ENCODE measurements at places on chromosomes 12 and 14. TPM values are rescaled to one million over a fixed set of nuclear protein-coding genes. Genes with fewer than 3 reads are reported as not detected.

RAB15 gene
- 40.3 TPM for total RNA-seq

GRCh38 chr14:77782202-77782601 is 17.7 kb upstream of the ADCK1 start:
- no peak for DNase-seq

- DNase-seq, result no peak
Observed at GRCh38 chr12:13347241-13348043, 150.9 kb downstream of the EMP1 start.

- peak; percentile 5 for DNase-seq
Observed at GRCh38 chr12:34398366-34398705, 376.0 kb downstream of the ALG10 start.

GRCh38 chr12:46432325-46432724 is 59.8 kb upstream of the SLC38A2 start:
- DNase-seq, result no peak

GRCh38 chr14:36675581-36675980 is 13.9 kb downstream of the PAX9 start:
- no peak for DNase-seq

DNA sequence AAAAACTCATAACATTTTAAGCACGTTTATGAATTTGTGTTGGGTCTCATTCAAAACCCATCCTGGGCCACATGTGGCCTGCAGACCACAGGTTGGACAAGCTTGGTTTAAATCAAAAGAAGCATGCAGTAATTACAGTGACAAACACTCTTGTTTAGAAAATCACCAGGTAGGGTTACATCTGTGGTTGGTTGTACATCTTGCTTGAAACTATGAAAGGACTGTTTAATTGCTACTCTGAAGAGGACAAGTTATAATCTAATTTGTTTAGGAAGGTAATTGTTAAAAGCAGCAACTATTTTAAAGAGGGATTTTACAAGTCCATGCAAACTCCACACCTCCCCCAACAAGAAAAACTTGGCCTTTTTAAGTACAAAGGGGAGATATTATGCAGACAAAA is 4.0 kb downstream of the TRIP11 start:
- no peak for DNase-seq

TAS2R14 gene
- 1.8 TPM for total RNA-seq

- no peak for DNase-seq
Observed at GRCh38 chr12:42255866-42256261, 17.8 kb upstream of the YAF2 start.

GLS2 gene
- 0.53 TPM for total RNA-seq

- no peak for DNase-seq
Observed at GRCh38 chr12:81222846-81223592, 145.1 kb downstream of the ACSS3 start.

- DNase-seq, result no peak
Observed at GRCh38 chr12:12996209-12996608, 3.9 kb downstream of the HEBP1 start.

KRT75 gene
- not detected for total RNA-seq

GDF3 gene
- total RNA-seq, result not detected

- no peak for DNase-seq
Observed at GRCh38 chr12:115332945-115333344, 649.0 kb upstream of the TBX3 start.

- no peak for DNase-seq
Observed at GRCh38 chr14:59132796-59133494, 55.5 kb upstream of the DAAM1 start.

GRCh38 chr14:22313172-22313801 is 275.7 kb downstream of the DAD1 start:
- no peak for DNase-seq

DNA sequence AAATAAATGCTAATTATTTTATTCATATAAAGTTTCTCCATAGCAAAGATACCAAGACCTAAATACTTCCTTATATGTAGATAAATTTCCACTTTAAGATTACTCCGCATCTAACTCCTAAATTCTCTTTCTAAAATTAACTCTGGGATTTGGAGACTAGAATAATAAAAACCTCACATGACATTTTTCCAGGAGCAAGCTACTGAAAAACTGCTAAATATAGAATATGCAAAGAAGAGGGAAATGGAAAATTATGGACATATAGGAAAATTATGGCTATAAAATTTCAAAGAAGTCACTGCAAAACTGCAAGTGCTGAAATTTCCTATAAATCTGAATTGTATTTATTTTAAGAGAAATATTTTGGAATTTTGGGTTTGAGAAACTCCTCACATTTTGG is 186.2 kb downstream of the DUSP6 start:
- DNase-seq, result no peak

GRCh38 chr12:6460751-6461371 is 9.0 kb downstream of the TAPBPL start:
- DNase-seq, result no peak

GRCh38 chr14:50036637-50037036 is 79.7 kb downstream of the VCPKMT start:
- DNase-seq, result no peak

DNA sequence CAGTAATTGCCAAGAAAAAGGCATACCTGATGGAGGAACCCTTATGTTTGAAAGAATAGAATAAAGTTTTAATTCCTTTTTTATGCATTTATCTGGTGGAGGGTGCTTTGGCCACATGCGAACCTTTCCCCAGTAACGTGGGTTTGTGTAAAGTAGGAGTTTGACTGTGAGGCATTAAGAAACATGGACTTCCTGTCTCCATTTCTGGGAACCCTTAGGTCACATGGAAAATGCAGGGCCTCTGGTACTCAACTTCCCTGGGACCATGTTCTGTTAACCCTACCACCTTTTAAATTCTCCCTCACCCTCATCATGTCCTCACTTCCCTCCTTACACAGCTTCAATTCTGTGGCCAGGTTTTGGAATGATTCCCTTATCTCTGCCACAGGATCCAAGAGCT is 80.3 kb downstream of the PPM1A start:
- no peak for DNase-seq

- DNase-seq, result no peak
Observed at GRCh38 chr14:33586806-33587205, 364.1 kb downstream of the EGLN3 start.

KRT74 gene
- not detected for total RNA-seq

DHRS2 gene
- 0.22 TPM for total RNA-seq

LPAR5 gene
- 26.7 TPM for total RNA-seq

GRCh38 chr12:121966959-121967358 is 48.6 kb downstream of the CFAP251 start:
- no peak for DNase-seq

DNA sequence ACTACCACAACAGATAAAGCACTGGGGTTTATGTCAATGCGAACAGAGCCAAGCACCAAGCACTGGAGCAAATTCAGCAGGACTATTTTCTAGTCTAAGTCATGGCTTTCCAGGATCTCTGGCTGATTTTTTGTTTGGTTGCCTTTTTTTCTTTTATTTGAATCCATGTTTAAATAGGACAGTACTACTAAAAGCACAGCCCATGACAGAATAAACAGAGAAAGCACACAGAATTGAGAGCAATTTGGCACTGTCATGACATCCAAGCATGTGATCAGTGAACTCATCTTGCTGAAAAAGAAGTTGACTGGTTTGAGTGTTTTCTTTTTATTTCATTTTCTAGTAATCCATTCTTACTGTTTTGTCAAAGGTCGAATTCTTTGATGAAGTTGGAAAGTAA is 23.1 kb upstream of the RERG start:
- no peak for DNase-seq
